ENCODE measurements at places on chromosomes 7 and 10. TPM values are rescaled to one million over a fixed set of nuclear protein-coding genes. Genes with fewer than 3 reads are reported as not detected.

Gene GATA3
- 241 TPM for total RNA-seq

Gene SLC18A2
- total RNA-seq, result 4.7 TPM

Gene TUBB8
- not detected for total RNA-seq

Gene HOXA2
- total RNA-seq, result 0.34 TPM

Gene PCDH15
- 0.11 TPM for total RNA-seq

Gene GRM3
- not detected for total RNA-seq

Gene TMEM184A
- total RNA-seq, result 55.0 TPM
